ENCODE measurements at places on chromosomes 7 and 10. TPM values are rescaled to one million over a fixed set of nuclear protein-coding genes. Genes with fewer than 3 reads are reported as not detected.

The GATAD1 gene
- total RNA-seq = 9.3 TPM

The TRIM4 gene
- total RNA-seq = 15.3 TPM

DNA sequence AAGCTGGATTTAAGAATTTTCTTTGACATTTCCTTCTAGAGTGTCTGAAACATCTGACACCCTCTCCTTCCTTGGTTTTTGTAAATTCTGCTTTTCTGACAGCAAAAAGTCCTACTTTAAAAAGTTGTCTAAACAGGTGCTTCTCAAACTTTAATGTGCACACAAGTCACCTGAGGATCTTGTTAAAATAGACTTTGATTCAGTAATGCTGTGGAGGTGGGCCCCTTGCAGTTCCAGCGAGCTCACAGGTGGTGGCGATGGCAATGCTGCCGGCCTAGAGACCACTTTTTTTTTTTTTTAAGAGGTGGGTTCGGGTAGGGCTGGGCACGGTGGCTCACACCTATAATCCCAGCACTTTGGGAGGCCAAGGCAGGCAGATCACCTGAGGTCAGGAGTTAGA lies 77.1 kb downstream of the ABCC2 start:
- DNase-seq = no peak

- peak; percentile 99 for DNase-seq
Measured at GRCh38 chr10:104300736-104301292, 31.8 kb downstream of the GSTO2 start.

DNA sequence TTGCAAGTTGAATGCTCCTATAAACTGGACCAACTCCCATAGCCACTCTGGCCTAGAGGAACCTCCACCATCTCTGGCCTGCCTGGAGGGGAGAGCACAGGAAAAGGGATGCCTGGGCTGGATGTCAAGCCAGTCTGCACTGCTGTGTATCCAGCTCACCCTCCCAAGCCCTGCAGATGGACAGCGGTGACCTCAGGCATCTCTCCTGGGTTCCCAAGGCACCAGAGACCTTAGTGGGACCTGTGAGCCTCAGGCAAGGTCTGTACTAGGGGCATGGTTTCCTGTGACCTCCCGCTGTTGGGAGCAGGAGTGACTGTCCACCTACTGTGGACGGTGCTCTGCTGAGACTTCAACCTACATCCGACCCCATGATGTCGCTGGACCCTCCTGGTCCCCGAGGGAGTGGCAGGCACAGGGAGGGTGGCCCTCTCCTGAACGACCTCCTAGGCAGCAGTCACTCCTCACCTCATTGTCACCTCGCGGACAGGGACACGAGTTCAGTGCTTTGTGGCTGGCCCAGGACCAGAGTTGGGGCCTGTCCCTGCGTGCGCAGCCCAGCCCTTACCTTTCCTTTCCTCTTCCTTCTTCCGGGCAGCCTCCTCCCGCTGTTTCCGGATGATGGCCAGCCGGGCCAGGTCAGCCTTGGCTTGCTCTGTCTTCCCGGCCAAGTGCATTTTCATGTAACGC lies 11.0 kb downstream of the PDAP1 start:
- no peak for DNase-seq

GRCh38 chr10:44458671-44459413 lies 73.9 kb upstream of the CXCL12 start:
- no peak for DNase-seq

- DNase-seq = no peak
Measured at GRCh38 chr7:151825721-151826120, 51.2 kb downstream of the PRKAG2 start.

The YWHAG gene
- 40.1 TPM for total RNA-seq

DNA sequence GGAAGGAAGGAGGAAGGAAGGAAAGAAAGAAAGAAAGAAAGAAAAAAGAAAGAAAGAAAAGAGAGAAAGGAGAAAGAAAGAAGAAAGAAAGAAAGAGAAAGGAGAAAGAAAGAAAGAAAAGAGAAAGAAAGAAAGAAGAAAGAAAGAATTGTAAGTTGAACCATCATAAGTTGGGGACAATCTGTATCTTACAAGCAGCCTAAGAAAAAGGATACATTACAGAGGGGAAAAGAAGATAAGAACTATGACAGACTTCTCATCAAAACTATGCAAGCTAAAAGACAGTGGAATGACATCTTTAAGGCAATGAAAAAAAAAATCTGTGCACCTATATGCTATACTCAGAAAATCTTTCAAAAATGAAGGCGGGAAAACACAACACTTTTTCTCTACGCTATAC lies 50.3 kb upstream of the SP4 start:
- no peak for DNase-seq

DNA sequence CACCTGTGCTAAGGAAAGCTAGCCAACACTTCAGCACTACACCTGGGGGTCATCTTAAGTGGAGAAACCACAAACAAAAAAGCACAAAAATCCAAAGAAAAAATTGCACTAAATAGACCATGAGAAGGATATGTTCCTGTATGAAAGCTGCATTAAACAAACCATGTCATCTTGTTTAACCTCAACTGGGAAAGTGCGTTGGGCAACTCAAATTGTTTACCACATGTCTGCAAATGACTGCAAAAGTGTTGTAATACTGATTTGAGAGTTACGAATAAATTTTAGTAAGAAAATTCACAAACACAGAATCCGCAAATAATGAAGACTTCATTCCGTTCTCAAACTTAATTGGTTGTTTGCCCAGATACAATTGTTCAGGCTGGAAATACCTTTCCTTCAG lies 111.9 kb upstream of the EGFR start:
- peak; percentile 35 for DNase-seq

DNA sequence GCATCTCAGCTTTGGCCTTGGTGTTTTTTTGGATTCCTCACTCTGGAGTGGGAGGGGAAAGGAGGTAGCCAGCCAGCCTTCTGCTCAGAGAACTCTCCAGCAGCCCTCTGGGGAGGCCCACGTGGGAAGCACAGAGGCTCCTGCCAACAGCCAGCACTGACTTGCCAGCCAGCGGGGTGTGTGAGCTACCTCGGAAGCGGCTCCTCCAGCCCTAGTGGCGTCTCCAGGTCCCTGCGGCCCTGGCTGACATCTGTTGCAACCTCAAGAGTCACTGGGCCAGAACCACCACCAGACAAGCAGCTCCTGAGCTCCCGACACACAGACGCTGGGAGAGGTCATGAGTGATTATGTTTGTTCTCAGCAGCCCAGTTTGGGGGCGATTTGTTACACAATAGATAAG lies 180.2 kb upstream of the FZD8 start:
- DNase-seq = peak; percentile 54

GRCh38 chr10:79202188-79203013 lies 133.6 kb downstream of the ZMIZ1 start:
- peak; percentile 29 for DNase-seq

DNA sequence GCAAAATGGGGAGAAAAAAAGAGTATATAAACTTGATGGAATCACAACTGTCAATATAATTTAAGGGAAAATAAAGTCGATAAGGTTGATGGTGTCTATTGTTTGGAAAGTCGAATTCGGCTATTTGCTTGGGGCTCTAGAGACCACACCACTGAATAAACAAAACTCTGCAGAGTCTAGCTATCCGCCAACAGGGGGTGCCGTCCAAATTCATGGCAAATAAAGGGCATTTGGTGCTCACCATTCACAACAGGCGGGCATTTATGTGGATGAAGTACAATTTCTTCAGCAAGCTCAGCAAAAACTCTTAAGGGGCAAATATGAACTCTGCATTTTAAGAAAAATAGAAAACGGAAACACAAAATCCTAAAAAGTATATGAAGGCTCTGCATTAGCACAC lies 23.3 kb downstream of the CD36 start:
- DNase-seq = no peak

The GIMAP4 gene
- total RNA-seq = not detected

DNA sequence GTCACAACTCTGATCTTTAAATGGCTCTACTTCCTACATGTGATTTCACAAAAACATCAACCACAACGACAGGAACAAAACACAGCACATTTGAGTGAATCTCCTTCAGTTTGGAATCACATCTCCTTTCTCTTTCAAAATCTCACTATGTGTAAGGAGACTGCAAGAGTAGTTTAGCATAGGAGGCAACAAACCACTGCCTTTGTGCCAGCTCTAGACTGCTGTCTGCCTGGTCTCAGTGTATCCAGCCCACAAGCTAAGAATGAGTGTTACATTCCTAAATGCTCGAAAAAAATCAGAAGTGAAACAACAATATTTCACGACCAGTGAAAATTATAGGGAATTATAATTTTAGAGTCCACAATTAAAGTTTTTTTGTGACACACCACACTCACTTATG lies 217.0 kb upstream of the STEAP4 start:
- DNase-seq = no peak

DNA sequence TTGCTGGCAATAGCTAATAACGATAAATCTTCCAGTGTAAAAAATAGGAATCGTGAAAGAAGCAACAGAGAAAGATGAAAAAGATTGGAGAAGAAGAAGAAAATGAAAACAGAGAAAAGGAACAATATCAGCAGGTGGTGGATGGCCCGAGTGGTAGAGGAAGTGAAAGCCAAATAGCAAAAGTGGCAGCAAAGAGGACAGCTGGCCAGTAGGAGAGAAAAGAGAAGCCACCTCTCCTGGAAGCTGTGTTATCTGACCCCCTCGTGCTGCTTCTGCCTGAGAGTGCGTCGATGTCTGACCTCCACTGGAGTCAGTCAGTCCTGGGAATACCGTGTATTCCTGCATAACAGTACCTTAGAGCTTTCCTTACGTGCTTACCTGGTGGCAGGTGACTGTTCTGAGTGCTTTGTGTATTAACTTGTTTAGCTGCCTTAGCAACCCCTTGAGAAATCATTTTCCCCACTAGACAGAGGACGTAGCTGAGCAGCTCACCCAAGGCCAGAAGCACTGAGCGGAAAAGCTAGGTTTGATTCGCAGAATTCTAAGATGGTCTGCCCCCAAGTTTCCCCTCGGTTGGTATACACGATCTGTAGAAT lies 88.3 kb downstream of the CHN2 start:
- no peak for DNase-seq

GRCh38 chr10:104923501-104923900 lies 282.4 kb downstream of the SORCS3 start:
- no peak for DNase-seq

The UNCX gene
- total RNA-seq = not detected

The HOXA5 gene
- 23.9 TPM for total RNA-seq

DNA sequence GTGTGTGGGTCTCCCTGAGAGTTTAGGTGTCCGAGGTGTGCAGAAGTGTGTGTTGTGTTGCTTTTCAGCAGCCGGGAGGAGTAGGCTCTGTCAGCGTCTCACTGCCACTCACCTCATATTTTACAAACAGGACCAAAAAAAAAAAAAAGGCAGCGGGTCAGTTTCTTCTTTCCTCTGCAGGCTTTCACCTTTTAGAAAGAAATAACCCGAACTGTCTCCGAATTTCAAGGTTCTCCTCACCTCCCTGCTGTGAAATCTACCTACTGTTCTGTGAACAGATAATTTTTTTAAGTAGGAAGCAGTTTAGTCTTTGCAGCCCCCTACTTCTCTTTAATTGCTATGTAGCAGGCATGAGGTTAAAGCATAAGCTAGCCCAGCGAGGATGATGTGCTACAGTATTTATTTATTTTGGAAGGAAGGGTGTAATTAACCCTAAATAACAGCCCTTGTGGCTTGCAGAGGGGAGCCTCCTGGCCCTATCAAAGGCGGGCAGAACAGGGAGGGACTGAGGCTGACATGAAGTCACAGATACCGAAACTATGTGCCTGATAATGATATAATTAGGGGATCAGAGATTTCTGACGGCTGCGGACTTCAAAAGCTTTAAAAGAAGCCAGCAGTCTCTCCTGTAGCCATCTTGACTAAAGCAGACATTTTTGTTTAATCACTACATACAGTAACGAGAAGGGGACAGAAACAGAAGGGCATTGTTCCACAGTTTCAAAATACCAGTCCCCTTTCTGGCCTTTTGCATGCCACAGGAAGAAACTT lies 1.6 kb downstream of the BAMBI start:
- peak; percentile 24 for DNase-seq

- DNase-seq = no peak
Measured at GRCh38 chr7:71482284-71482683, 350.3 kb downstream of the GALNT17 start.

The NACAD gene
- 0.56 TPM for total RNA-seq

DNA sequence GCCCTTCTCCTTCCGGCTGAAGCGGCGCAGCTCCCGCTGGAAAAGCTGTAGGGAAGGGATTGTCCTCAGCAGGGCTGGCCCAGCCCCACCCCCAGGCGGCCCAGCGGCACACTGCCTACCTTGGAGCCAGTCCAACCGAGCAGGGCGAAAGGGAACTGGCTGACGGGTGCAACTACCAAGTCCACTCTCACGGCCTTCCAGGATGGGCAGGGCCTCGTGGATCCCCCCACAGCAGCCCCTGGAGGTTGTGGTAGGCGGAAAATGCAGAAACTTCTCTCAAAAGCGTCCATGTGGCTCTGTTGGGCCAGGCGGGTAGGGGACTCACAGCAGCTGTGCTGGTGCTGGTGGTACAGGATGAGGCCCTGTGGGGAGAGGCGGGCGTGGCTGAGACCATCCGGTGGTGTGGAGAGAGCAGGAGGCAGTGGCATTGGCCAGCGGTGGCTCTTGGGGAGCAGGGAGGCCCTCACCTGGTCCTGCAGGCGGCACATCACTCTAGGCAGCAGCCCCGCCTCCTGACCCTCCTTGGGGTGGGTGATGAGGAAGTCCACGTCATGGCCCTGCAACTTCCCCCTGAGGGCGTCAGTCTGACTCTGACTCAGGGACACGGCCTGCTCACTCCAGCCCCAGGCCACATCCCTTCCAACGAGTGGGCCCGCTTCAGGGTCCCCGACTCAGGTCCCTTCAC lies 8.4 kb upstream of the PGAM2 start:
- peak; percentile 66 for DNase-seq

DNA sequence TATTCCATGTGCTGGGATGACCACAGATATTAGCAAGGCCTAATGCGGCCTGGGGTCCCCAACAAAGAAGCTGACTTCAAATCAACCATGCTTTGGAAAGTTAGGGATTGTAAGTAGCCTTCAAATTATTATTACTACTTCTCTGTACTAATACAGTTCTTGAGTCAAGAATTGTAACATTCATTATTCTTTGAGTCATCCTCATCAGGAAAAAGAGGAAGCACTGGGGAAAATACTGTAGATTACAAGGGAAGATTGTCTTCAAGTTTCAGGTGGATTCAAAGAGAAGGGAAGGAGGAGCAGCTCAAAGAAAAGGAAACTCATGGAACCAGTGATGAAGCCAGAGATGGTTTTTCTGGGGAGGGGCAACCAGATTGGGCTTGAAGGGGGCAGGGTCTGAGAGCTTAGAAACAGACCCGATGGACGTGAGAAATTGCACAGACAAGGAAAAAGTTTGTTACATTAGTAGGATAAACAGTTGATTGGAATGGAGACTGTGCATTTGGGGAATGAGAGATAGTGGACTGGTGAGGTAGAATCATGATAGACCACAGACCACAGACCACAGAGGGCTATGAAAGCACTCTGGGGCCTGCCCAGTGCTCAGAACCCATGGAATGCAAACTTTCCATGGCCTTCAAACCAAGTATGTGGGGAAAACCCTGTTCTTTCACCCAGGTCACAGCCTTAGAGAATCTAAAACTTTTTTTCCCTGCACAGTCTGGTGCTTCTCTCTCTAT lies 209.9 kb downstream of the ZNF365 start:
- DNase-seq = peak; percentile 98

GRCh38 chr10:128116851-128117615 lies 9.2 kb downstream of the MKI67 start:
- no peak for DNase-seq

GRCh38 chr10:88874281-88874680 lies 5.8 kb upstream of the STAMBPL1 start:
- peak; percentile 55 for DNase-seq

GRCh38 chr7:8762803-8763202 lies 329.4 kb downstream of the NXPH1 start:
- no peak for DNase-seq
